ENCODE measurements at places on chromosomes 5 and 9. TPM values are rescaled to one million over a fixed set of nuclear protein-coding genes. Genes with fewer than 3 reads are reported as not detected.

Gene ARL15
- 16.6 TPM for total RNA-seq

Gene ADCY2
- not detected for total RNA-seq

Gene CKS2
- total RNA-seq: 29.2 TPM

Gene FCN2
- not detected for total RNA-seq

Gene OCLN
- total RNA-seq: 4.4 TPM

Gene SPATA31E1
- not detected for total RNA-seq

Gene SH3GL2
- 0.16 TPM for total RNA-seq

DNA sequence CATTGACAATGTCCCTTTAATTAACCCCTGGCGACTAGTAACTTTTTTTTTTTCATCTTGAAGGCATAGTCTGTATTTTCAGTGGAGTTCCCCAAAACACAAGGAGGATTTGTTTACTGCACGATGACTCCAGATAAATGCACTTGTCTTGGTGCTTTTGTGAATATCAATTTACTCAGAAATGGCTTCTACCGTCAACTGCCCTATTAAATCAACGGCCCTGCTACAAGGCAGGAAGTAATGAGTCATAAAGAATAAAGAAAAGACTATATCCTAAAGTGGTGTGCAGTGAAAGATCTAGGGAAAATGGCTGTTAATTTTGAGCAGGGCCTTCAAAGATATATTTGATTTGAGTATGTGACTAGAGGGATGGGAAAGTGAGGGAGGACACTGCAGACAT, 388.3 kb upstream of the CHD1 start:
- no peak overlapping the region for H3K4me3 ChIP-seq
- H3K27me3 ChIP-seq: no peaks in the 10 kb centered on the region
- no peak overlapping the region for H3K27ac ChIP-seq

DNA sequence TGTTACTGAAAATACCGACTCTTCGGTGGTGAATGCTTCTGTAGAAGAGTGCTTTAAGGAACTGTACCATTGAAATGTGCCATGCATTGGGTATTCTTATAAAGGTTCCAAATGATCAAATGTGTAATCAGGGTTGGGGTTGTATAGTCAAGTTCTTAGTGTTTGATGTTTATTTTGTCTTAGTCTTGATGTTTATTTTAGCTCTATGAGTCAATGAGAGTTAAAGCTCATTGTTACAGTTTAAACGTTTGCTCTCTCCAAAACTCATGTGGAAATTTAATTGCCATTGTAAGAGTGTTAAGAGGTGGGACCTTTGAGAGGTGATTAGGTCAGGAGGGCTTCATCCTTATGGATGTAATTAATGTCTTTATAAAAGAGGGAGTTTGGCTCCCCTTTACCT, 153.0 kb downstream of the FER start:
- H3K27me3 ChIP-seq: no peaks in the 10 kb centered on the region
- no peak for DNase-seq

- no peaks in the 10 kb centered on the region for H3K27me3 ChIP-seq
- H3K27ac ChIP-seq: peak overlapping the region; percentile 69
- H3K4me3 ChIP-seq: no peak overlapping the region
- H3K4me1 ChIP-seq: peaks cover 74% of the 10 kb centered on the region
Measured at GRCh38 chr5:14917719-14918118, 46.1 kb upstream of the ANKH start.

DNA sequence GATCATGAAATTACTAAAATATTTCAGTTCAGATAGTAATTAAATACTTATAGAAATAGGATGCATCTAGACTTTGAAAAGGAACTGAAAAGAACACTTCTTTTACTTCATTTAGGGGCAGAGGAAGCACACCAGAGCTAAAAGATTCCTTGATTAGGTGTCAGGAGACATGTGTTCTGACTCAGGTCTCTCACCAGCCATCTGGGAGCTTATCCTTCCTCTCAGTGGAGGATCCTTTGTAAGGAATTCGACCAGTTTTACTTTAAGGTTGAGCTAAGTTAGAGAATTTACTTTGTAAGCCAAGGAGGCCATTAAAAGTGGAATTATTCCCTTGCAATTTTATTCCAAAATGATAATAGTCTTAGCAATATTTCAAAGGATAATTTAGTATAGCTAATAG, 16.7 kb downstream of the VCAN start:
- H3K27ac ChIP-seq: peak overlapping the region; percentile 10
- H3K36me3 ChIP-seq: peaks cover 30% of the 10 kb centered on the region
- no peak for DNase-seq
- no peaks in the 10 kb centered on the region for H3K27me3 ChIP-seq

DNA sequence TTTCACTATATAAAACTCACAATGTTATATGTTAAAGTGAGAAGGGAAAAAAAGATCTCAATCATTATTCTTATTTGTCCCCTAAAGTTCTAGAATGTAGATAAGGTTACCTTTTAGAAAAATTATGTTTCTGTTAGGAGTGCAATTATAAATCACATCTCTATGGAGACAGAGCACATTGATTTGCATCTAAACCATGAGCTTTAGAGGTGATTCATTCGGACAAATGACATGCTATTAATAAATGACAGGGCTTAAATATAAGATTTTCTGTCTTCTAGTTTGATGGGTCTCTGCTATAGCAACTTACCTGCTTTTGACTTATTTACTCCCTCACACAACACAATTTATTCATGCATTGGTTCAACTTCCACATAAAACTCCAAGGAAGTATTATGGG, 39.8 kb downstream of the RASEF start:
- no peak overlapping the region for H3K4me3 ChIP-seq
- peaks cover 10% of the 10 kb centered on the region for H3K4me1 ChIP-seq
- H3K36me3 ChIP-seq: no peaks in the 10 kb centered on the region
- H3K27me3 ChIP-seq: peaks cover 5% of the 10 kb centered on the region
- no peak for DNase-seq

GRCh38 chr5:19044311-19044710, 943.7 kb downstream of the CDH18 start:
- H3K4me1 ChIP-seq: no peaks in the 10 kb centered on the region
- H3K36me3 ChIP-seq: no peaks in the 10 kb centered on the region
- H3K27me3 ChIP-seq: no peaks in the 10 kb centered on the region
- no peak for DNase-seq

DNA sequence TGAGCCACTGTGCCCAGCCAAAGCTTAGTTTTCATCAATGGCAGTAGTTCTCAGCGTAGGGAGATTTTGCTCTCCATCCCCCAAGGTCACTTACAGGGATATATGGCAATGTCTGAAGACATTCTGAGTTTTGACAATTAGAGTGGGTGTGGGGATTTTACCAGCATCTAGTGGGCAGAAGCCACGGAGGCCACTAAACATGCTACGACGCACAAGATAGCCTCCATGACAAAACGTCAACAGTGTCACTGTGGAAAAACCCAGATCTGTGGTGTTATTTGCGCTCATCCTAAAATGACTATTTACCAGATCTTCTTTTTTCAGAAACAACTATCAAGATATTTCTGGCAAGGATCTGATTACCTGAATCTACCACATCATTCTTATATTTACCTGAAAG, 68.2 kb downstream of the CDC14B start:
- H3K4me1 ChIP-seq: peaks cover 41% of the 10 kb centered on the region
- no peaks in the 10 kb centered on the region for H3K27me3 ChIP-seq
- H3K36me3 ChIP-seq: peaks cover 9% of the 10 kb centered on the region
- H3K4me3 ChIP-seq: no peak overlapping the region
- no peak for DNase-seq
- no peak overlapping the region for H3K27ac ChIP-seq

DNA sequence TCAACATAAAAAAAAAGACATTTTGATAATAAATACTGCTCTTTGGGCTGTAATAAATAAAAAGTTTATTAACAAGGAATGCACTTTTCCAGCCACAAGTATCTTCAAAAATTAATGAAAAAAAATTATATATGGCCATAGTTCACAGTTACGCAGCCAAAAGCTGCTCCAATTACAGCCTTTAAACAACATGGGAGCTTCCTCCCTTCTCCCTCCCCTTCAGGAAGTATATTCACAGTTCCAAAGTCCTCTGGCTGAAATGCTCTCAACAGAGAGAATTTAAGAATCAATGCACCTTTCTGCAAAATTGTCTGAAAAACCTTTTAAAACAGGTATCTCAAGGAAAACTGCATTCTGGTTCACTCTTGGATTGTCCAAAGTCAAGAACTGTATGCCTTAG, 5.9 kb downstream of the PLK2 start:
- H3K4me3 ChIP-seq: no peak overlapping the region
- no peak for DNase-seq
- peak overlapping the region; percentile 19 for H3K27ac ChIP-seq
- no peaks in the 10 kb centered on the region for H3K27me3 ChIP-seq

DNA sequence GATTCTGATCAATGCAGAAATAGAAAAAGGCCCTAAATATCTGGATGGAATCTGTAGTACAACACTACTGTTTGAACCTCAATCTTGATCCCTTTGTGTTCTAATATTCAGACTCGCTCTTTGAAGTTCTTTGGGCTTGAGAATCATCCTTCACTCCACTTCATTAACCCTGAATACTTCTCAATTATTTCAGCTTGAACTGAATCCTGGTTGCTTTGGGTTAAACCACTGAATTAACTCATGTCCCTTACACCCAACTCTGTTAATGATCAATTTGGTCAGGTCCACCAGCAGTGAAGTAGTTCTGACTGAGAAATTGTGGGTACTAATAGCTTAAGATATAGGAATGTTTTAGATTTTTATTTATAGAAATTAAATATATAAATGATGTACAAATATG, 1707.2 kb upstream of the ACO1 start:
- no peak overlapping the region for H3K4me3 ChIP-seq
- no peaks in the 10 kb centered on the region for H3K4me1 ChIP-seq
- no peaks in the 10 kb centered on the region for H3K27me3 ChIP-seq
- H3K27ac ChIP-seq: no peak overlapping the region

DNA sequence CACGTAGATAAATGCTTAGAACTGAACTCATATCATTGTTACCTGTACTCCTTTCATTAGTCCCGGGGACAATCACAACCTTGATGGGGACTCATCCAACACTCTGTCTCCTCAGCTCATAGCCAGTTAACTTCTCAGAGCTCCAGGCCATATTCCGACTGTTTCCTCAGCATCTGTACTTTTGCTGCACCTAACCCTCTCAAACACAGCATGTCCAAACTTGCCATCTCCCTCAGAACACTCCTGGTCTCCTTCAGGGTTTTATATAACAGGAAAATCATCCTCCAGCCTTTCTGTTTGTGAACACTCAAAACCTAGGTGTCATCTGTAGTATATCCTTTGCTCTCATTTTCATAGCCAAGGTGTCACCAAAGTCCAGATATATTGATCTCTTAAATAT, 150.5 kb downstream of the CDH6 start:
- H3K27me3 ChIP-seq: no peaks in the 10 kb centered on the region
- H3K4me1 ChIP-seq: no peaks in the 10 kb centered on the region
- no peak overlapping the region for H3K4me3 ChIP-seq
- DNase-seq: no peak
- no peaks in the 10 kb centered on the region for H3K36me3 ChIP-seq
- no peak overlapping the region for H3K27ac ChIP-seq

GRCh38 chr5:150022158-150022531, 21.6 kb downstream of the HMGXB3 start:
- no peak for DNase-seq
- H3K27me3 ChIP-seq: no peaks in the 10 kb centered on the region
- H3K4me3 ChIP-seq: peak overlapping the region; percentile 32
- H3K4me1 ChIP-seq: peaks cover 32% of the 10 kb centered on the region
- peaks cover 60% of the 10 kb centered on the region for H3K36me3 ChIP-seq

- no peaks in the 10 kb centered on the region for H3K36me3 ChIP-seq
- H3K27ac ChIP-seq: no peak overlapping the region
- no peak for DNase-seq
- H3K4me1 ChIP-seq: peaks cover 1% of the 10 kb centered on the region
- peaks cover 8% of the 10 kb centered on the region for H3K27me3 ChIP-seq
Measured at GRCh38 chr5:5523066-5523505, 100.6 kb downstream of the ICE1 start.

- H3K27me3 ChIP-seq: no peaks in the 10 kb centered on the region
- no peak overlapping the region for H3K27ac ChIP-seq
- no peak overlapping the region for H3K4me3 ChIP-seq
- H3K36me3 ChIP-seq: no peaks in the 10 kb centered on the region
Measured at GRCh38 chr9:124654431-124654830, 116.7 kb downstream of the NR6A1 start.

- H3K4me1 ChIP-seq: peaks cover under 1% of the 10 kb centered on the region
- no peaks in the 10 kb centered on the region for H3K36me3 ChIP-seq
- H3K27ac ChIP-seq: no peak overlapping the region
- no peak overlapping the region for H3K4me3 ChIP-seq
- no peak for DNase-seq
Measured at GRCh38 chr9:85530721-85531120, 211.0 kb downstream of the AGTPBP1 start.

- H3K36me3 ChIP-seq: no peaks in the 10 kb centered on the region
- no peak overlapping the region for H3K27ac ChIP-seq
- H3K4me1 ChIP-seq: peaks cover 24% of the 10 kb centered on the region
- DNase-seq: no peak
Measured at GRCh38 chr5:76384705-76385104, 18.4 kb upstream of the IQGAP2 start.

GRCh38 chr5:180080486-180081280, 9.1 kb upstream of the RNF130 start:
- H3K27me3 ChIP-seq: peaks cover 25% of the 10 kb centered on the region
- H3K27ac ChIP-seq: no peak overlapping the region
- DNase-seq: no peak
- no peaks in the 10 kb centered on the region for H3K36me3 ChIP-seq
- no peaks in the 10 kb centered on the region for H3K4me1 ChIP-seq

- no peak overlapping the region for H3K4me3 ChIP-seq
- H3K36me3 ChIP-seq: no peaks in the 10 kb centered on the region
- H3K27ac ChIP-seq: no peak overlapping the region
- no peaks in the 10 kb centered on the region for H3K27me3 ChIP-seq
Measured at GRCh38 chr5:88838500-88838899, 44.5 kb downstream of the MEF2C start.

- DNase-seq: no peak
- no peaks in the 10 kb centered on the region for H3K27me3 ChIP-seq
- no peak overlapping the region for H3K27ac ChIP-seq
- H3K4me1 ChIP-seq: peaks cover 33% of the 10 kb centered on the region
- H3K4me3 ChIP-seq: no peak overlapping the region
- no peaks in the 10 kb centered on the region for H3K36me3 ChIP-seq
Measured at GRCh38 chr5:56601641-56602071, 213.7 kb upstream of the MAP3K1 start.

GRCh38 chr5:41708604-41708940, 161.7 kb downstream of the OXCT1 start:
- no peak overlapping the region for H3K27ac ChIP-seq
- H3K4me1 ChIP-seq: peaks cover 13% of the 10 kb centered on the region
- H3K36me3 ChIP-seq: peaks cover 4% of the 10 kb centered on the region
- no peak overlapping the region for H3K4me3 ChIP-seq

- H3K4me1 ChIP-seq: peaks cover 66% of the 10 kb centered on the region
- no peak for DNase-seq
- peaks cover 5% of the 10 kb centered on the region for H3K36me3 ChIP-seq
- H3K27me3 ChIP-seq: no peaks in the 10 kb centered on the region
- peak overlapping the region; percentile 94 for H3K4me3 ChIP-seq
- H3K27ac ChIP-seq: peak overlapping the region; percentile 89
Measured at GRCh38 chr5:219460-219863, 1.3 kb downstream of the SDHA start.

GRCh38 chr5:96968074-96968473, 32.2 kb downstream of the LNPEP start:
- no peak for DNase-seq
- H3K4me1 ChIP-seq: peaks cover 77% of the 10 kb centered on the region
- H3K36me3 ChIP-seq: peaks cover 2% of the 10 kb centered on the region
- peak overlapping the region; percentile 52 for H3K4me3 ChIP-seq
- no peaks in the 10 kb centered on the region for H3K27me3 ChIP-seq
